ENCODE measurements at places on chromosomes 7 and 10. TPM values are rescaled to one million over a fixed set of nuclear protein-coding genes. Genes with fewer than 3 reads are reported as not detected.

CNOT4 gene
- 13.7 TPM for total RNA-seq

UTF1 gene
- total RNA-seq = not detected

NUTM2E gene
- not detected for total RNA-seq

ASB10 gene
- not detected for total RNA-seq

VAX1 gene
- not detected for total RNA-seq

SEC23IP gene
- 24.3 TPM for total RNA-seq

OIT3 gene
- total RNA-seq = not detected

RBP3 gene
- not detected for total RNA-seq

GIMAP6 gene
- total RNA-seq = 2.6 TPM

GRM3 gene
- not detected for total RNA-seq

COL13A1 gene
- total RNA-seq = 7.6 TPM

TECPR1 gene
- total RNA-seq = 18.8 TPM

RPS24 gene
- total RNA-seq = 3,469 TPM

ZRANB1 gene
- 17.0 TPM for total RNA-seq

CALML5 gene
- total RNA-seq = not detected

VIPR2 gene
- not detected for total RNA-seq

SORCS1 gene
- total RNA-seq = not detected

ANKRD30A gene
- not detected for total RNA-seq

GIMAP4 gene
- 0.54 TPM for total RNA-seq

LEP gene
- not detected for total RNA-seq

RSPH10B gene
- not detected for total RNA-seq

SEC61A2 gene
- 3.1 TPM for total RNA-seq

DGKI gene
- total RNA-seq = 1.1 TPM

CALN1 gene
- not detected for total RNA-seq

CPEB3 gene
- total RNA-seq = 1.7 TPM

H2BK1 gene
- total RNA-seq = not detected

SYNPO2L gene
- 0.06 TPM for total RNA-seq

SYPL1 gene
- 61.5 TPM for total RNA-seq

KAZALD1 gene
- 23.5 TPM for total RNA-seq
